Adrenal gland (tissue), 19 donors: ENCODE measurements at places on chromosomes 13 and 19.

- DNase-seq, result no peak
Observed at GRCh38 chr13:62643007-62643483, 1227.4 kb upstream of the PCDH20 start.

DNA sequence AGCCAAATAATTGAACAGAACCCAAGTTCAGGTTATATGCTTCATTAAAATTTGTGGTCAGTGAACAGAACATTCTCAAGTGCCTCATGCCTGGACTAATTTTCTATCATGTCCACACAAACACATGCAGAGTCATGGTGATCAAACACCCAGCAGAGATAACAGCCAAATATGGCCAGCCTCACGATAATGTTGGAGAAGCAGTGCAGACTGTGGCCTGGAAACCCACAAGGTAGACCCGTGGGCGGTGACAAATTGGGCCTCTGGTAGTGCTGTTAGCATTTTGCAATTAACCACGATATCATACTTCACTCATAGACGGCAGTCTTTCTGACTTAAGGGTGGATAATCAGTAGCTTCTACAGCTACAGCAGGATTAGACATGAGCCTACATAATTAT lies 35.0 kb upstream of the VWA8 start:
- no peak for DNase-seq

GRCh38 chr13:29543230-29544215 lies 52.0 kb downstream of the SLC7A1 start:
- DNase-seq, result no peak

GRCh38 chr19:8342684-8343482 lies at the start of gene KANK3:
Gene KANK3 (minus strand): TSS chr19:8343262. CDS start chr19:8337828, 5,434 bp downstream.
- peak; percentile 98 for DNase-seq

DNA sequence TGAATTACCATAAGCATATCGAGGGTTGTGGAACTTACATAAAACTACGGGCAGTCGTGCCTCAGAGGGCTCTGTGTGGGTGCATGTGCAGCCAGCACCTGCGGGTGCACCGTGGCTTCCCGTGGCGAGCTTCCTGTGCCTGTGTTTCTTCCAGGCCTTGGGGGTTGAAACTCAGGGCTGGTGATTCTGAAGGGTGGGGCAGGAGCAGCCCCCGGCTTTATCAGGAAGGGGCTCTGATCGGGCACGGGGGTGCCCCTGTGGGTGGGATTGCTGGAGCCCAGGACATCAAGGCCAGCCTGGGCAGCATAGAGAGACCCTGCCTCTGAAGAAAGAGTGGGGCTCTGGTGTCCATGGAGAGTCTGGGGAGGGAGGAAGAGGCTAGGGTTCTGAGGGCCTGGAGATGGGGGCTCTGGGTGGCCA lies 11.1 kb downstream of the ATP4B start:
- no peak for DNase-seq

DNA sequence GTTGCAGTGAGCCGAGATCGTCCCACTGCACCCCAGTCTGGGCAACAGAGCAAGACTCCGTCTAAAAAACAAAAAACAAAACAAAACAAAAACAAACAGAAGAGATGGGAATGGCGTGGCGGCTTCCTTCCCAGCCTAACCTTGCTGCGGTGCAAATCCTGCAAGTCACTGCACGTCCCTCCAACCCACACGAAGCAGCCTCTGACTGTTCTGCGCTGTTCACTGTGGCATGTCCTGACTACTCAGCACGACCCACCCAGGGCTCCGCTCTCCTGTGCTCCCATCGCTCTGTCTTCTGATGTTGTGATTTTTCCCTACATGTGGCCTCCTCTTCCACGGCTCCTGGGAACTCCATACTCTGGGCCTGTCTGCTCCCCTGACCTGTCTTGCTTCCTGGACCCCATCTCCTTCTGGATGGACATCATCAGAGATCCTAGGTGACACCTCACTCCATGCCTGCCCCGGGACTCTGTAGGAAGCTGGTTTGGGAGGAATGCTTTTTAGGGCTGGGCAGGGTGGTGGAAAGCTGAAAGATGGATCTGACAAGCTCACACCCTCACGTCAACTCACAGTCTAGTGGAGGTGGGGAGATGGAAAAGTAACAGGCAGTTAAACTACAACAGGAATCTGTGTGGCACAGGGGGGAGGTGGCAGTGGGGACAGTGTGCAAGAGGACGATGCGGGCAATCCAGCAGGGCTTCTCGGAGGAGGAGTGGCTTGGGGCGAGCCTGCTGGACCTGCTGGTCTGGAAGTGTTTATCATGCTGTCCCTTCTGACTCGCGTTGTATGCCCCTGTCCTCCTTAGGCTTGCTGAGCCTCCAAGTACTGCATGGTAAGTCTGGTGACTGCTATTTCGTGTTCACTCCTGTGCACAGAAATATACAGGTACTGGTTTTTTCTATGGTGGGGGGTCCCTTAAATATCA lies 18.8 kb downstream of the ZSCAN5A start:
- no peak for DNase-seq

DNA sequence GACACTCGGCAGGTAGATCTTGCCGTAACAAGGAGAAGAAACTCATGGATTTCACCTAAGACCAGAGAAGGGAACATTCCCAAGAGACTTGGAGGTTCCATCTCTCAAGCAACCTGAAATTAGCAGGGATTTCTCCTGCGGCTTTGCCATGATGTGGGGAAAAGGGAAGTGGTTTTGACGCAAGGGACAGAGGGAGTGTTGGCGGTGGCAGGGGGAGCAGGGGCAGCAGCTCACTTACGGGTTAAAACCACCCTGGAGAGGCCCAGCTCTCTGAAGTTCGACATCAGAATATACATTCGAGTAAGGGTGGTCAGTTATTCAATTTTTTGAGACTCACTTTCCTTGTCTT lies 76.1 kb upstream of the POMP start:
- no peak for DNase-seq

GRCh38 chr19:46875234-46875633 lies 14.4 kb downstream of the ARHGAP35 start:
- no peak for DNase-seq

DNA sequence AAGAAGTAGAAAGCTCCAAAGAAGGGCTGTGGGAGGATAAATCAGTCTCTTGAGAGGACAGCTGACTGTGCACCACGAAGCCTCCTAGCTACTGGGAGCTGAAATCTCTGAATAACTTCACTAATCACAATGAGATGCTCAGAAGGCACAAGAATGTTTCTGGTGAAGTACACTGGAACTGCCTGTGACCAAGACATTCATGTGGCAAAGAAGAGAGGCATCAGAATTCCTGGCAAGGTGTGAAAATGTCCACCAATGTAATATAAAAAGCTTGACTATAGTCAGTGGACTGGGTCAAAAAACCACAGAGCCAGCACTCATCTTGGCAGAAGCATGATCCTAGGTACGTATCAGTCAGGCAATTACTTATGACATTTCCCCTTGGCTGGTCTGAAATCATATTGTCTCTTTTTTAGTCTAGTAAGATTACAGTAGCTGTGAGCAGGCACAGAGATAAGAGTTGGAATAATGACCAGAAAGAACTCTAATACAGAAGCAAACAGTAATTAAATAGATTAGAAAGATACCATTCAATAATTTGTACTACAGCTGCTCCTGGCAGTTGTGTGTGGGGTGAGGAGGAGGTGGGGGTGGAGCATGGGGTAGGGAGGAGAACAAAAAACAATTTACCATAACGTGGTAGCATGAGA lies 434.7 kb downstream of the DIAPH3 start:
- no peak for DNase-seq

DNA sequence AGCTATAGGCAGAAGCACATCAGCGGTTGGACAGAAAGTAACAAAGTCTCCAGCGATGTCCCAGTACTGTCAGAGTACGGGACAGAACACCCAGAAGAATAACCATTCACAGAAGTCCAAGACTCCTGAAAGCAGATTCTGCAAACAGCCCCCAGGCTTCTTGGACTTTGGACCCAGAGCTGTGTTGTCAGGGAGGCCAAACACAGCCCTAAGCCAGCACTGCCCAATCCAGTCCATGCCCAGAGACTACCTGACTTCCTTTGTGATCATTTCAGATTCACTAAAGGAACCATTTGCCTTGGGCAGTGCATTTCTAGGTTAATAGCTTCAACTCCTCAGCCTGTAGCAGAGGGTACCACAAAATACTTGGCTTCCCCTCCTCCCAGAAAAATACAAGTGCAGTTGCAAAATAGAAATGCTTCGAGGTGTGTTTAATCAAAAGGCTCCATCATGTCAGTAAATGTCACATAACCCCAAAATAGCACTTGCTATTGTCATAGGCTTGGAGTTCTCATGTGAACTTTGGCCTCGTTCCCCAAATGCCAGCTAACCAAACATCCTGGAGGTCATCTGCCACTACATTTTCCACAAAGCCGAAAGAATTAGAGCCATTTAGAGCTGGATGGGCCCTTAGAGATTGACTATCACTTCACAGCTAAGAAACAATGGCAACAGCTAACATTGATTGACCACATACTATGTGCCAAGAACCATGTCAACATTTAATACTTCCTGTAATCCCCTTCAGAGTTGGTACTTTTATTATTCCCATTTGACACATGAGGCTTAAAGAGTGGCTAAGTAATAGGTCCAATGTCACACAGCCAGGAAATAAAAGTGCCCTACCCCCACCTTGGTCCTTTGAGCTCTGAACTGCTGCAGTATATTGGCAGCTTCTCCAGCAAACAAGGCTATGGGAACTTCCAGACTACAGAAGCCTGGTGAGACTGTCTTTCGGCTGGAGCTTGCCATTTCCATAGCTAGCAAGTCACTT lies 329.9 kb downstream of the FOXO1 start:
- DNase-seq, result no peak

DNA sequence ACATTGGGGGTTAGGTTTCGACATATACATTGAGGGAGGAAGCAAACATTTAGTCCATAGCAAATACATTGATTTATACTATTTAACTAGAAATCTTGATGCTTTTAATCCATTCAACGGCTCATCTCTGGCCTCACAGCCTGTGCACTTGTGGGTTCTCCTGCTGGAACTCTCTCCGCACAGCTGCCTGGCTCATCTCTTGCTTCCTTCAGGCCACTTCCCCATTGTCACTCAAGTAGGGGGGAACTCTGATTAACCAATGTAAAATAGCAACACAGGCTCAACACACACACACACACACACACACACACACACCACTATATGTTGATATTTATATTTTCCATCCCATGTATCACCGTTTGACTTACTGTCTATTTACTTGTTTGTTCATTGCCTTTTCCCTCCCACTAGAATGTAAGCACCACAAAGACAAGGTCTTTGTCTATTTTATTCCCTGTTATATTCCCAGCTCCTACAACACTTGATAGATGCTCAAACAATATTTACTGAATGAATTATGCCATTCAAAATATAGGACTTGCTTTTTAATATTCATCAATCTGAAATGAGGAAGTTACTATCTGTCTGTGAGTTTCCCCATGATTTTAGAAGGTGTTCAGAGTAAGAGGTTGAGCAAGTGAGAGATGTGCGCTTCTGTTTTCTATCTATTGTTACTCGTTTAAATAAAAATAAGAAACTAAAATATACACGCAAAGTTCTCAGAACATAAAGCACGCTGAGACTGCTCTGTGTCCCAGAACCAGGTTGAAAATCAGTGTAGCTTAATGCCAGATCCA lies 29.8 kb upstream of the PABPC3 start:
- no peak for DNase-seq

GRCh38 chr13:74904556-74904955 lies 577.4 kb downstream of the TBC1D4 start:
- DNase-seq, result no peak

DNA sequence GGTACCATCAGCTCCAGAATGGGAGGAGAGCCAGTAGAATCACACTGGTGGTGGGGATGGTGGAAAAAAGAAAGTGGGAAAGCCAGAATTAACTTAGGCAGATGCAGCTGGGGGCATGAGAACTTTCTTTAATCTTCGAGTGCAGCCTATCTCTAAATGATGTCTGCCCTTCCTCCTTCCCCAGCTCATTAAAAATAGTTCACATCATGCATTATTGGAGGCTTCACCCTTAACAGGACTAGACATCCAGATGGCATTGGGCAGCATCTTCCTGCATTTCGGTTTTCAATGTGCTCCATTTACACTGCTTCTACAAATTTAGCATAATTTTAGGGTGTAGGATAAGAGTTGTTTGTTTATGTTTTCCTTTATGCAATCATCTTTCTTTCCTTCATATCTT lies 272.8 kb downstream of the COG6 start:
- DNase-seq, result no peak

GRCh38 chr13:96200810-96201209 lies 110.9 kb downstream of the HS6ST3 start:
- DNase-seq, result peak; percentile 76

DNA sequence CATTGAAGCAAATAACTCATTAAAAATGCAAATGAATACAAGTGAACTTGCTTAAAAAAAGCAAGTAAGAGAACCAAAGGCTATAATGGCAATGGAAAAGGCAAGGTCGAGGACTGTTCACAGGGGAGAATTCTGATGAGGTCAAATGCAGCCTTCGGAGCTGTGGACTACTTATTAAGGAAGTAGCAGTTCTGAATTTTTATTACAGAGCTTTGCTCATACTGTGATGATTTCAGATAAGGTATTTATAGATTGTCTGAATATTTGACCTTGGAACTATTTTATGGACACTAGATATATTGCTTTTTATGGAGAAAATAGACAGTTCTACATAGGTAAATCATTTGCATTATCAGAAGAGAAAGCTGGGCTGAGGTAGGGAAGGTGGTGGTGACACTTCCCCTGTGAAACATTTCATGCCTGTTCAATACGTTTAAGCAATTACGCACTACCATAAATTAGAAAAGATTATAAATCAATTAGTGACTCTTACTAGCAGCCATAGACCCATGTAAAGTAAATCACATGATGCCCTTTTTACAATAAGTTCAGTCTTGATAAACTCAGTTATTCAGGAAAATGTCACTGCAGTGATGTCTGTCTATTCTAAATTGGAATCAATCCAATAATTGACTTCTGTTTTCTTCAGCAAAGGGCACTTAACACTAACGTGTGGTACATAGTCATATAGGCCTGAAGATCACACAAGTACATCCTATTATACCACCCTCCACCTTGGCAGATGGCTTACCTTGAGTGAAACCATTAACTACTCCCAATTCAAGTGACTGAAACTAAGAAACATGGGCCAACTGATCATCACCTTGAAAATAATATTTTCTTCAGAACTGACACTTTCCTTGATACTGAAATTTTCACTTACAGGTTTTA lies 260.0 kb downstream of the KLF12 start:
- DNase-seq, result no peak

- peak; percentile 49 for DNase-seq
Observed at GRCh38 chr19:2327773-2328400, 499 bp downstream of the LSM7 start.

DNA sequence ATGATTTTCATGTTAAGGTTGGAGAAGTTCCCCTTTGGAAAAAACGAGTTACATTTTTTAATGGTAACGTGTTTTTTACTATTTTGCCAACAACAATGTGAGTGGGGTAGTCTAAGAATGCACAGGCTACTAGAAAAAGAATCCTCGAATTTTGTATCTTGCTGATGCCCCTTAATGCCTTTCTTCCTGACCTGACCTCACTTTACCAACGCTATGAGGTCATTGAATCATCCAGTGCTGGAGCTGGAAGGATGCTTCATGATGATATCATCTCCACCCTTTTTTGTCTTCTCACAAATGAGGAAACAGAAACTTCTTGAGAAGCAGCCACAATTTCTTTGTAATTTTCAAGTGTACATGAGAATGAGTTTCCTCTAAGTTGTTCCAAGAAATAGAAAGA lies 8.2 kb upstream of the UBL3 start:
- no peak for DNase-seq
